ENCODE measurements at places on chromosomes 16 and 17.

DNA sequence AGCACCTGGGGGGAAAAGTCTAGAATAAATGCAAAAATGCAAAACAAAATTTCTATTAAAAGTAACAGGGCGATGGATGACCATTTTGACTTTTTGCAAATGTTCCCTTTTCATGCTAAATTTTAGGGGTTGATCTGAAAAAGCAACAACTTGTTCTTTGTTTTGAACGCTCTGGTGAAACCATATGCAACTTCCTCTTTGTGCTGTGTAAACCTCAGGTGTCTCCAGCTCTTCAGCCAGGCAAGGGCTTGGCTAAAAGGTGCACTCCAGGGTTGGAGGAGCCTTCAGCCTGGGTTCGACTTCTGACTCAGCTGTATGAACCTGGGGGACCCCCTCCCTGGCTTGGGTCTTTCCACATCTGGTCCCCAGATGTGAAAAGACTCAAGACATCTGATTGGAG, 9.5 kb downstream of the IRF8 start:
- peak; percentile 71 for DNase-seq

GRCh38 chr17:57873261-57874057, 23.6 kb upstream of the MRPS23 start:
- no peak for DNase-seq

DNA sequence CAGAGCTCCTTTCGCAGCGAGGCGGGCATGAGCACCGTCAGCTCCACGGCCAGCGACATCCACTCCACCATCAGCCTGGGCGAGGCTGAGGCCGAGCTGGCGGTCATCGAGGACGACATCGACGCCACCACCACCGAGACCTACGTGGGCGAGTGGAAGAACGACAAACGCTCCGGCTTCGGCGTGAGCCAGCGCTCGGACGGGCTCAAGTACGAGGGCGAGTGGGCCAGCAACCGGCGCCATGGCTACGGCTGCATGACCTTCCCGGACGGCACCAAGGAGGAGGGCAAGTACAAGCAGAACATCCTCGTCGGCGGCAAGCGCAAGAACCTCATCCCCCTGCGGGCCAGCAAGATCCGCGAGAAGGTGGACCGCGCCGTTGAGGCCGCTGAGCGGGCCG, 42.3 kb downstream of the JPH3 start:
- DNase-seq: no peak

DNA sequence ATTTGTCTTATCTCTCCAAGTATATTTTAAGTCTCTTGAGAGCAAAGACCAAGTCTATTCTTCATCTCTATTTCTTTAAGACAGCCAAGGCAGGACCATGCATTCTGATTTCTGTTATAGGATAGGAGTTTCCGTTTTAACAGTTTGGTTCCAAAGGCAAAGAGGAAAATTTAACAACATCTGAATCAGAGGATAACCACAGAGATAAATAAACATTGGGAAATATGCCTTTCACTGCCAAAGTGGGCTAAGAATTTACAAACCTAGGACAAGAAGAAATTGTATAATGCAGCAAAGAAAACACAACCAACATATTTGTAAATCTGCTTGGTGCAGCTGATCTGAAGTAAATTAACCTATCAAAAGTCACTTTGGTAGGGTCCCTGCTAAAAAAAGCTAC, 37.7 kb downstream of the USP32 start:
- no peak for DNase-seq

DNA sequence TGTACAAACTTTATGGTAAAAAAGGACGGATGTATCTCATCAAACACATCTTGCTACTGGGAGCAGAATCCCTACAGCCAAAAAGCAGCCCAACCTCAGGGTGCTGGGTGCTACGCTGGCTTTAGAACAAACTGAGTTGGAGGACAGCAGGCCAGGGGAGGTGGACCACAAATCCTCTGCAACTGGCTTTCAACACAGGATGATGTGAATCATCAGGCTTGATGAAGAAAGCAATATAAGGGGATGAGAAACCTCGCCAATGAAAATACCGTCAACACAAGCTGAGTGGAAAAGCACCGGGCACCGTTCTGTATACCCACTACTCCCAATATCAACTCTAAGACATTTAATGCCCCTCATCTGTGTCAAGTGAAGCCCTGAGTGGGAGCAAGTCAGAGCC, 14.3 kb downstream of the HBQ1 start:
- no peak for DNase-seq

- DNase-seq: no peak
Measured at GRCh38 chr16:89044418-89045180, 49.1 kb upstream of the ACSF3 start.

- DNase-seq: no peak
Measured at GRCh38 chr17:50934161-50934560, 68.0 kb upstream of the TOB1 start.

GRCh38 chr16:63223851-63224250, 1187.6 kb upstream of the CDH8 start:
- no peak for DNase-seq

DNA sequence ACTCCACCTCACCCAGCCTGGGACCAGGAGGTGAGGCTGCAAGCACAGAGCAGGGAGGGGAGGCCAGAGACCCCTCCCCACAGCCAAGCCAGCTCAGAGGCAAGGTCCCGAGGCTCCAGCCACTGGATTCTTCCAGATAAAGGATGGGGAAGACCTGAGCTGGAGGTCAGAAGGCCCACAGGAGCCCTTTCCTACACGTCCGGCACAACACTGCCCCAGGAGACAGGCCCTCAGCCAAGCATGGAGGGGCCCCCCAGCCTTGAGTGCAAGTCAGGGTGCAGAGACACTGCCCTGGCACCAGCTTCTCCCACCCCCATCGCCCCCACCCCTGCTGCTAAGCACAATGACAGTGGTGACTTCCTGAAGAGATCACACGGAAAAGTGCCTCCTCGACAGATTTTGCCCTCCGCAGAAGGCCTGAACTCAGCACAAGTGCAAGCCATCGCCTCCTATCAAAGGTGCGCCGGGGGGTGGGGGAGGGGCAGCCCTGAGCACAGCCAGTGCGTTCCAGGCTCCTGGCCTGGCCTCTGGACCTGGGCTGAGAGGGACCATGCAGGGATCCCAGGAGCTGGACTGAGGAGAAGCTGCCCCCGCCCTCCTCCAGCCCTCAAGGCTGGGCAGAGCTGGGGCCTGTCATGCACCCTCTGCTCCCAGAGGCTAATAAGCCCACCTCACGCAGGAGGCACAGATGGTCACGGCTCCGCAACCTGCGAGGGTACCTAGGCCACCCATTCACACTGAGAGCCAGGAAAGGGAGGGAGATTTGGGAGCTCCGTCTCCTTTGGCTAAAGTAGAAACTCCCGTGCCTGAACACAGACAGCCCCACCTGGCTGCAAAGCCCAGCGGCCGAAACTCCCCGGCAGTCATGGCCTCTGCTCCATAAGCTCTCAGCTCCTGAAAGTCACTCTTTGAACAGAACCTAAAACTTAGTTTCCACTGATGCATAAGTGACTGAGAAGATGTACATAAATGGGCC, 2.7 kb downstream of the MAFG start:
- no peak for DNase-seq

DNA sequence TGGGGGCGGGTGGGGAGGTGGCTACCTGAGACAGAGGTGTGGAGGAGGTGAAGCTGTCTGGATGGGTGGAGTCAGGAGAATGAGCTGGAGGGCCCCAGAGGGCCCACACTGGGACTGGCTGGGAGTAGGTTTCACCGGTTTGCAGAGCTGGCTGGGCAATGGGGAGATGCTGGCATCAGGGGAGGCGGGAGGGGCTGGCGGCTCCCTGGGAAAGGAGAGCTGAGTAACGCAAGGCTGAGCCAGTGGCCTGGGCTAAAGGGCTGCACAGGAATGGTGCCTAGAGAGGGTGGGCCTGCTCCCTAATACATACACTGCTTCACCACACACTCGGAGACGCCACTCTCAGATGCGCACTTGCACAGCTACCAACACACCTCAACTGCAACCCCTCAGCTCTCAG, 12.4 kb downstream of the P3H4 start:
- no peak for DNase-seq

DNA sequence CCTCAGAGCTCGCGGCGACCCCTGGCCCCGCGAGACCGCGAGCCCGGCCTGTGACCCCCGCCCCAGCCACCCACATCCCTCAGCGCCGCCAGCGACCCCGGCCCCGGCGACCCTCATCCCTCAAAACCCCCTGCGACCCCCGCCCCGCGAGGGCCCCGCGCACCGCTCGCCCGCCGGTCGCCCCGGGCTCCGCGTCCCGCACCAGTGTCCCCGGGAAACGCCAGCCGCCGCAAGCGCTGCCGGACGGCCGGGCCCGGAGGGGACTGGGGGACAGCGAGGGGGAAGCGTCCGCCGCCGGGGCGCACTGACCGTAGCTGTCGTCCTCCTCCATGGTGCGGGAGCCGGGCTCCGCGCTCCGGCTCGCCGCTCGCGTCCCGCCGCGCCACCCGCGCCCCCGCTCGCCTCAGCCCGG, at the start of gene CYTH1:
Gene CYTH1, minus strand, starts transcription at position 381 of the 412 bp plus-strand sequence. Its CDS starts 50 bp downstream, at position 331.
- no peak for DNase-seq

GRCh38 chr17:79104898-79105600, 30.4 kb downstream of the ENGASE start:
- DNase-seq: no peak
